Fibroblast of lung (primary cell): ENCODE measurements at places on chromosomes 12 and 14.

GRCh38 chr14:61458766-61459165, 137.4 kb downstream of the PRKCH start:
- peaks cover 3% of the 10 kb centered on the region for H3K27me3 ChIP-seq
- H3K4me1 ChIP-seq = peaks cover 8% of the 10 kb centered on the region
- H3K36me3 ChIP-seq = no peaks in the 10 kb centered on the region
- H3K4me3 ChIP-seq = no peak overlapping the region

- no peaks in the 10 kb centered on the region for H3K36me3 ChIP-seq
- H3K4me1 ChIP-seq = no peaks in the 10 kb centered on the region
- H3K27me3 ChIP-seq = no peaks in the 10 kb centered on the region
- no peak overlapping the region for H3K4me3 ChIP-seq
- no peak overlapping the region for H3K27ac ChIP-seq
Measured at GRCh38 chr12:79555028-79555925, 135.5 kb downstream of the PAWR start.

GRCh38 chr14:74848768-74849167, 27.2 kb downstream of the PROX2 start:
- no peak overlapping the region for H3K4me3 ChIP-seq
- no peak overlapping the region for H3K27ac ChIP-seq
- no peaks in the 10 kb centered on the region for H3K27me3 ChIP-seq
- no peaks in the 10 kb centered on the region for H3K36me3 ChIP-seq

GRCh38 chr12:9910716-9911421, 21.3 kb downstream of the CLEC2A start:
- peak; percentile 46 for DNase-seq
- no peak overlapping the region for H3K4me3 ChIP-seq
- H3K36me3 ChIP-seq = no peaks in the 10 kb centered on the region
- H3K4me1 ChIP-seq = no peaks in the 10 kb centered on the region

GRCh38 chr12:131671871-131672270, 39.0 kb upstream of the SFSWAP start:
- no peak overlapping the region for H3K27ac ChIP-seq
- no peak overlapping the region for H3K4me3 ChIP-seq
- no peaks in the 10 kb centered on the region for H3K4me1 ChIP-seq
- H3K27me3 ChIP-seq = no peaks in the 10 kb centered on the region
- no peaks in the 10 kb centered on the region for H3K36me3 ChIP-seq

DNA sequence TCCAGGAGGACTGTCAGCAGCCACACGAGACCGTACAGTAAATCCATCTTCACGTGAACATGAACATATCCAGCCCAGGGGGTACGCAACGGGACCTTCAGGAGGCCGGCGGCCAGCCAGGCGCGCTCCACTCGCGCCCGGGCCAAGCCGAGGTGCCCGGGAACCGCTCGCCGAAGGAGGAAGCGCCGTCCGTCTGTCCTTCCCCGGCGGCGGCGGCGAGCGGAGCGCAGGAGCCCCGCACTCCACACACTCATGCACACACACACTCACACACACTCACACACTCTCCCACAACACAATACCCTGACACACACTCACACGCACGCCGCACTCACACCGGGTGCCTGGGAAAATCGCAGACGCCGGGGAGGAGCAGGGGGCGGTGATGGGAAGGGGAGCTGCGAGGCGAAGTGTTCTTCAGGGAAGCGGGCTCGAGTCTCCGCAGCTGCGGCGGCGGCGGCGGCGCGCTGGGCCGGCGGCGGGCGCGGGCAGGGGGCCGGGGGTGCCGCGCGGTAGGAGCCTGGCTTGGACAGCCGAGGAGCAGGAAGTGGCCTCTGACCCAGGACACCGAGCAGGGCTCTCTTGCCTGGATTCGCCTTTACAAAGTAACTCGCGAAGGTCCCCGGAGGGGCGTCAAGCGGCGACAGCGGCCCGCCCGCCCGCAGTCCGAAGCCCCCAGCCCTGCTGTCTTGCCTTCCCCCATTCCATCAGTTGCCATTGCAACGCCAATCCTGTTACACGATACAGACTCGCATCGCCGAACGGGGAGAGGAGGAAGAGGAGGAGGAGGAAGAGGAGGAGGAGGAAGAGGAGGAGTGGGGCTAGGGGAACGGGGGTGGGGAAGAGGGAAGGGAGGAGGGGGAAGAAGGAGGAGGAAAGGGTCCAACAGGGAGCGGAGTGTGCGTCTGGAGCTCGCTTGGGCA, 601 bp downstream of the MDGA2 start:
- no peaks in the 10 kb centered on the region for H3K4me1 ChIP-seq
- H3K36me3 ChIP-seq = no peaks in the 10 kb centered on the region
- no peak overlapping the region for H3K4me3 ChIP-seq
- peaks cover 5% of the 10 kb centered on the region for H3K27me3 ChIP-seq
